Naive thymus-derived CD4-positive, alpha-beta T cell (primary cell): ENCODE measurements at places on chromosomes 2 and 18. TPM values are rescaled to one million over a fixed set of nuclear protein-coding genes. Genes with fewer than 3 reads are reported as not detected.

GRCh38 chr18:10332452-10332851 is 122.0 kb upstream of the APCDD1 start:
- DNase-seq, result no peak

- no peak for DNase-seq
Measured at GRCh38 chr2:30230497-30231211, 680 bp upstream of the LBH start.

- DNase-seq, result no peak
Measured at GRCh38 chr2:14806613-14807012, 174.1 kb downstream of the LRATD1 start.

DNA sequence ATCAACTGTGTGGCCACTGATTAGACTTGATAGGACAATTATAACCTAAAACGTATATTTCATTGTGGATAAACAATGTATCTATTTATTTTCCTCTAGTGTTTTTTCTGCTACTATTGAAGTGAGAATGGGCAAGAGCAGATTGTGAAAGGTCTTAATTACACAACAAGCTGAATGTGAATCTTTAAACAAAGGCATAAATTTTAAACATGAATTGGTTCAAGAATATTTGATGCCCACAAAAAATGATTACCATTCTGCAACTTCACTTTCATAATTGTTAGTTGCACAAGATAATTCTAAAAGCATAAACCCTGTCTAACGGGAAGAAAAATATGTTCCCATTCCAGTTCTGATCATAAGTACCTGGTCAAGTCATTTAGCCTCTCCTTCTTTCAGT is 285.6 kb downstream of the GULP1 start:
- no peak for DNase-seq

Gene LINC00305
- total RNA-seq, result not detected
